ENCODE measurements at places on chromosomes 6 and 20.
A peak's percentile ranks its signal among the peaks of the same experiment; 100 is the strongest.

GRCh38 chr6:157728183-157728881 is 94.7 kb upstream of the SNX9 start:
- no peak for DNase-seq

- DNase-seq, result no peak
Observed at GRCh38 chr6:157272866-157273755, 50.2 kb downstream of the TMEM242 start.

GRCh38 chr20:47561180-47561579 is 59.5 kb downstream of the NCOA3 start:
- DNase-seq, result no peak

DNA sequence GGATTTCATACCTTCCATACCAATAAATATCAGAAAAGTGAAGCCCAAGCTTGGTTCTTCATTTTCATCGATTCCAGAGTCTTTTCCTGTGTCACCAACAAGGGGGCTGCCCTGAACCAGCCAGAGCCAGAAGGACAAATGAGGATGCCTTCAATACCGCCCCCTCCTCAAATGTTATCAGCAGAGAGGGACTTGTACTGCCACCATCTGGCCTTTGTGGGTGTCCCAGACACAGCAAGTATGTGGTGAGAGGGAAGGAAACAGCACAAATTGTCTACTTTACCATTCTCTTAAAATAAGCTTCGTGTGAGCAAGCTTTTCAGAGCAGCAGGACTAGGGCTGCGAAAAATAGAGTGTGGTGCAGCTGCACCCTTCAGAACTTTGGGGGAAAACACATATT is 165.3 kb downstream of the SOBP start:
- no peak for DNase-seq

DNA sequence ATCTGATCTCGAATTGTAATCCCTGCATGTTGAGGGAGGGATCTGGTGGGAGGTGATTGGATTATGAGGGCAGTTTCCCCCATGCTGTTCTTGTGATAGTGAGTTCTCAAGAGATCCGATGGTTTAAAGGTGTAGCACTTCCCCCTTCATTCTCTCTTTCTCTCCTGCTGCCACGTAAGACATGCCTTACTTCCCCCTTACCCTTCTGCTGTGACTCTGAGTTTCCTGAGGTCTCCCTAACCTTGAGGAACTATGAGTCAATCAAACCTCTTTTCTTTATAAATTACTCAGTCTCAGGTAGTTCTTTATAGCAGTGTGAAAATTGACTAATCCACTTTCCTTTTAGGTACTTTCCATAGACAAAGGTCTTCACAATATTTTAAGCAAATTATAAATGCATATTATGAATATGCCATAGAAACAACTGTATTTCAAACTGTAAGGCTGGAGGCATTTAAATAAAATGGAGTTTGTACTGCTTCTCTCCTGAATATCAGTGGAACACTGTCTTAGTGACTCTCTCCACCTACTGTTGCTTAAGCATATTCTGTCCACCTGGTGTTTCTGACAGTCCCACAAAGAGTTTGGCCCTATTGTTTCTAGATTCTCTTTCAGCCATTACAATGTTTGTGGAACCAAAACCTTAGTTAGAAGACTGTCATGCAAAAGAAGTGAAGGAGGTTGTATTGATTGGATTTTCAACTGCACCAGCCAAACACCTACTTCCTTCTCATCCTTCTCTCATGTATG is 24.3 kb upstream of the IL17A start:
- no peak for DNase-seq

- no peak for DNase-seq
Observed at GRCh38 chr6:300494-301198, 8.4 kb downstream of the DUSP22 start.

- DNase-seq, result no peak
Observed at GRCh38 chr20:51005214-51005613, 17.7 kb downstream of the KCNG1 start.

GRCh38 chr6:26234421-26235301 is 130.3 kb upstream of the BTN3A2 start:
- DNase-seq, result peak; percentile 34

GRCh38 chr6:168988801-168989200 is 264.8 kb downstream of the THBS2 start:
- no peak for DNase-seq

GRCh38 chr6:35341557-35341956 is 801 bp upstream of the PPARD start:
- no peak for DNase-seq

DNA sequence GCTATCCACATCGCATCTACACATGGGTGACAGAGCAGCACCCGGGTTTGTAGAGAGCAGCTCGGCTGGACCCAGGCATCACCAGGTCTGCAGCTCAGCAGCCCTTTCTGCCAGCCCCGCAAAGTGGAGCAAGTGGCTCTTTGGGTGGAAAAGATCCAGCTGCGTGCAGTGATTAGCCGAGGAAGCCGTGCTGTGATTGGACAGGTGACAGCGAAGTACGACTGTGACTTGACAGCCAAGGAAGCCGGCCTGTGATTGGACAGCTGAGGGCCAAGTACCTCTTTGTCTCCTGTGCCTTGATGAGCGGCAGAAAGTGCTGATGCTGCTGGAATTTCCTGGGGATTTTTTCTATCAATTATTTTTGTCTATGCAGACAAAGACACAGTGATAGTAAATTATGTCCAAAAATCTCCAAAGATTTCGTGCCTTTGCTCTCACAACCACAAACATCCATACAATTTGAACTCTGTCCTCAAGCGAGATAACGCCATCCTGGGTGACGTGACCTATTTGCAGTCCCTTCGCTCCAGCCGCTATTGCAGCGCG is 62.3 kb upstream of the GPR31 start:
- no peak for DNase-seq

- no peak for DNase-seq
Observed at GRCh38 chr20:22499515-22500166, 84.7 kb downstream of the FOXA2 start.

- DNase-seq, result no peak
Observed at GRCh38 chr6:165566088-165566828, 96.8 kb downstream of the PDE10A start.

DNA sequence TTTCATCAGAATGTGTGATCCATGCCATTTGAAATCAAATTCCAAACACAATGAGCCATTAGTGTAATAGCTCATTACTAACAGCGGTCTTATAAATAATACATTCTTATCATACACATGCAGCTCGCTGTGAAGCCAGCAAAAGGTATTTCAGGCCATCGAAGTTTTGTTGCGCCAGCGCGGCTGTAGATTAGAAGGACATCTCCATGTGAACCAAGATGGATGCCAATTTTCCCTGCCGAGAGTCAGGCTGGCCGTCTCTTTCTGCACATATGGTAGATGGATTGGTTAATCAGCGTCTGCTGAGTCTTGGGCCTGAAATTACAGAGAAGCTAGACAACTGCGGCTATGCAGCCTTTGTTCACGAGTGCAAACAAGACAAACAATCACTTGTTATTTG is 44.1 kb downstream of the CFAP61 start:
- no peak for DNase-seq
